Activated CD4-positive, alpha-beta T cell treated with anti-CD3 and anti-CD28 coated beads, Interleukin-2, Interleukin-4, amounts not matched to agents 100 ng/mL and 50 ng/mL, durations not matched to agents 16 hours and 8 hours (primary cell): ENCODE measurements at places on chromosomes 4 and X.

DNA sequence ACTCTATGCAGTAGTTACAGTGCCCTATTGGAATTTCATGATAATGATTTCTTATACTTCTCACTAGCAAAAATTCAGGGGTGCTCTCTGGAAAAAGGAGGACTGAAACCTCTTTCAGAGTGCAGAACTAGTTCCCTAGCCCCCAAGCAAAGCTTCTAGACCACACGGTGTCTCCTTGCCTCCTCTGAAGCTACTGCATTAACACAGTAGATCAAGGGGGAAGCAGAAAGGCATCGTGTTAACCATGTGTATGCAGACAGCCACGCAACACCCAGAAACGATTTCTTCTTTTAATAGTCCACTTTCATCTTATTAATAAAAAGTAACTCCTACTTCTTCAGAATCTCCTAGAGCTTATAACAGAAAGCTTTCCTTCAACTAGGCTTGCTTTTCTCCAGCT is 44.7 kb downstream of the MAML3 start:
- DNase-seq, result no peak

DNA sequence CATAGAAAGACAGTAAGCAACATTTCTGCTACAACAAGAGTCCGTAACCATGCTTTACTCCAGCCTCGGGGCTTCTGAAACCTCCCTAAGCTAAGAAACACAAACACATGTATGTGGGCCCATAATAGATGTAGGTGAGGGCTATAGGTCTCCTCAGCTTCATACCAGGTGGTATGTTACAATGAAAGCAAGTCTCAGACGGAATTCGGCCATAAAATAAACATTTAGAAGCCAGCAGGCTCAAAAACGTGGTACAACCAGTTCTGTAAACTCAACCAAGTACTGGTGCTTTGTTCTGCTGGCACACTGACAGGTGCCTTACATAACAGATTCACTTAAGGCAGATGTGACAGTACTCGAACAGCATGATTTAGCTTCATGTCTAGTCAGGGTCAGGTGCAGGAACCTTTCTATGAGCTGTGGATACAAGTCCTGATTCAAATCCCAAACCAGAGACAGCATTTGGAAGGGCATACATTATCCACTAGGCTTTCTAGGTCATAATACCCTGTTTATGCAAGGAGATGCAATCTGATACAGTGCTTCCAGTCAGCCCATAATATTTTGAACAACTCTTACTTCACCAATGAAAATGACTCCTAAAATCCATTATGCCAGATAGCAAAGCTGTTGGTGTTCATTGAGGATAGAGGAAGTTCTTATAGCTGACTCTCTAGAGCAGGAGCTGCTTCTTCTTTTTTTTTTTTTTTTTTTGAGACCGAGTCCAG is 113.8 kb upstream of the ENPP6 start:
- DNase-seq, result no peak

GRCh38 chr4:80500613-80501012 is 165.1 kb downstream of the CFAP299 start:
- no peak for DNase-seq

- no peak for DNase-seq
Observed at GRCh38 chr4:184024637-184025036, 119.5 kb downstream of the STOX2 start.

GRCh38 chr4:15262396-15262795 is 165.4 kb upstream of the C1QTNF7 start:
- peak; percentile 40 for DNase-seq

DNA sequence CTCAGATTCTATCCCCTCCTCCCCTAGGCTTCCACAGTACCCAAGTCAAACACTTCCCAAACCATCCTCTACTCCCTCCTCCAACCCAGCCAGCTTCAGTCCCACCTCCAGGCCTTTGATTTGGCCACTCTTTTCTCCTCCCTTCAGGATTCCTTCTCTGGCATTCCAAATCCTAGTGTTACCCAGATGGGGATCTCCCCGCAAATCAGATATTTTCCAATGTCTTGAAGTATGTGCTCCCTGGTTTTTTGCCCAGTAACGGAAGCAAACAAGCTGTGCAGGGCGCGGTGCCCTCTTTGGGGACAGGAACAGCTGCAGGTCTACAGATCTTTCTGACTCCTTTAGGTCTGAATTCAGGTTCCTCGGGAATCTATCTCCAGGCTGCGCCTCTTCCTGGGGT is 2.2 kb upstream of the SYN1 start:
- no peak for DNase-seq

DNA sequence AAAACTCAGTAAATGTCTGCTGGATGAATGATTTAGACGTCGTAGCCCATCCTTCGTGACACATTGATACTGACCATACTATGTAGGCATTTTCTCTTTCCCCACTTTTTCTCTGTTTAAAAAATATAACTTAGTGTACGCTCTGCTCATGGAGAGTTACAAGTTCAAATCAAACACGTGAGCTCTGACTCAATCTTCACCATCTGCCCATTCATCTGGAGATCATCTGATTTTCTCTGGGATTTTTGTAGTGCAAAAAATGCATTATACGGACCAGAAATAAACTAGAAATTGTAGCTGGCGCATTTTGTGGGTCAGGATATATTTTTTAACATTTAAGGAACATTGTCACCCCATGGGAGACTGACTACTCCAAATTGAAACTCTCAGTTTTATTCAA is 124.7 kb upstream of the FAM9B start:
- DNase-seq, result no peak

GRCh38 chr4:53925050-53925605 is 139.3 kb downstream of the CHIC2 start:
- no peak for DNase-seq

DNA sequence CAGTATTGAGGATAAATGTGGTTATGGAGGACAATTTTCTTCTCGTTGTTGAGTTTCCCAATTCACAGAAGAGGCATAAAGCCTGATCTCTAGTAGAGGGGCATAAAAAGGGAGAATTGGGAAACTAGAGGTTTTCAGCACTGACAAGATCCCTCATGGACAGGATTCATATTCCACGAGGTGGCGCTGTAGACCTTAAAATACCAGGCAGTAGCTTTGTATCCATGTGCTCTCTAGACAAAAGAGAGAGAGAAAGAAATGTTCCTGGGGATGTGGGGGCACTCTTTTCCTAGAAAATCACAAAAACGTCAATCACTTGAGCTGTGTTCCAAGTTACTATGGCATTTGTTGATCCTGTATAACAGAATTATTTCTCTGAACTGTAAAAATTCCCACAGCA is 128.3 kb downstream of the MAGEE1 start:
- peak; percentile 36 for DNase-seq

- DNase-seq, result peak; percentile 25
Observed at GRCh38 chr4:101596781-101597552, 193.6 kb upstream of the BANK1 start.

DNA sequence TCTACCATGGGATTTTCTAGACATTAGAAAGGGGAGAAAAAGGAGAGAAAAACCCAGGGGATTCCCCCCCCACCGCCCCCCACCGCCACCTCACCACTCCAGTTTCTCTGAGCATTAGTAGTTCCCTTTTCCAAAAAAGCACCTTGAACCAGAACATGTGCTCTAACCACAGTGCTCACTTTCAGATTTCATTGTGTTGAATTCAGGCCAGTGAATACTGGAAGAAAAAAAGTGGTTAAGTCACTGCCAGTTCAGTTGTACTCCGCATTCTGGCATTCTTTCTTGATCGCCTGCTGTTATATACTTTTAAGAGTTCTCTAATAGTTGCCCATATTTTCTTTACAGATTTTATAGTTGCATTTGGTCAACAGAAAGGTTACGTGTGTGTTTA is 40.9 kb downstream of the JADE3 start:
- no peak for DNase-seq

DNA sequence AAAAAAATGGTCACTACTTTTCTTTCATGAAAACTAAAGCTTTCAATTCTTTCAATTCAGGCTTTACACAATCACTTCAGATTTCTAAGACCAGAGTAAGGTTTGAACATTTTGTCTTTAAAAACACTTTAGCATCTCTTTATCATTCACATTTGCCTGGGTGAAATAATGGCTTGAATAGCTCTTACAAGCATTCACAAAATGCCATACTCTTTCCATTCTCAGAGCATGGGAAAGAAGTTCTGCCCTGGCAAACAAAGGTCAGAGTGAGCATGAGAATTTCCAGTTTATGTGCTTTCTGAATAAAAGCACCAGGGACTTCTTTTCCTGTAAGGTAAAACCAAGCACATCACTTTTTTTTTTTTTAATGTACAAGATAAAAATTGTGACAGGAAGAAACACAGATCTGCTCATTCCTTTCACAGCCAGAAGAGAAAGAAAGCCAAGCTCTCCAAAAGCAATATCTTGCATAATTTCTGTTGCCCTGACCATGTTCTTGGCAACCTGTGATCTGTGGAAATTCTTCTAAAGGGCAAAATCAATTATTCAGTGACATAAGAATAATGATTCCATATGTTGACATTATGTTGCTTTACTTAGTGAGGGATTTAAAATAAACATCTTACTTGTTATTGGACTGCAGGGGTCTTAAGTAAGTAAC is 64.8 kb downstream of the CD40LG start:
- DNase-seq, result no peak

- DNase-seq, result no peak
Observed at GRCh38 chr4:41432881-41433280, 105.1 kb upstream of the LIMCH1 start.
